RKO (cell line): ENCODE measurements at places on chromosomes 5 and 9.

- no peak for DNase-seq
These were observed 126.9 kb upstream of the ANKRD55 start for GRCh38 chr5:56359809-56360685.

- DNase-seq = no peak
These were observed 41.6 kb downstream of the XRCC4 start for GRCh38 chr5:83118976-83119375.

GRCh38 chr9:88387552-88388202 lies 567 bp upstream of the SPIN1 start:
- peak; percentile 82 for DNase-seq

DNA sequence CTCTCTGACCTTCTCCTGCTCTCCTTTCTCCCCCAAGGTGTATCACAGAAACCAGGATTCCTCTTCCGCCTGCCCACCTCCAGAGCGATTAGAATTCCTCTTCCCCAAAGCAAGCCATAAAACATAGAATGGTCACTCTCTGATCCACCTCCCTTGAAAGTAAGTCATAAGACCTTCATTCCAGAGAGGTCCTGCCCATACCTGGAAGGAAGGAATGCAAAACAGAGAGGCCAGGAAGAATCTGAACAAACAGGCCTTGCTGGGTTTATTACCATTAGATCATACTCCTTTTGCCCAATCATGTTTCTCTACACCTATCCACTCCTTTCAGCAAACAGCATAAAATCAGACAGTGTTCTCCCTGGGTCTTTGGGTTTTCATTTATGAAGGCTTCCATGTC lies 21.0 kb downstream of the CDKL3 start:
- no peak for DNase-seq

- DNase-seq = no peak
These were observed 91.3 kb upstream of the APC start for GRCh38 chr5:112646139-112646936.

- no peak for DNase-seq
These were observed 12.6 kb upstream of the SETD9 start for GRCh38 chr5:56896763-56897162.

DNA sequence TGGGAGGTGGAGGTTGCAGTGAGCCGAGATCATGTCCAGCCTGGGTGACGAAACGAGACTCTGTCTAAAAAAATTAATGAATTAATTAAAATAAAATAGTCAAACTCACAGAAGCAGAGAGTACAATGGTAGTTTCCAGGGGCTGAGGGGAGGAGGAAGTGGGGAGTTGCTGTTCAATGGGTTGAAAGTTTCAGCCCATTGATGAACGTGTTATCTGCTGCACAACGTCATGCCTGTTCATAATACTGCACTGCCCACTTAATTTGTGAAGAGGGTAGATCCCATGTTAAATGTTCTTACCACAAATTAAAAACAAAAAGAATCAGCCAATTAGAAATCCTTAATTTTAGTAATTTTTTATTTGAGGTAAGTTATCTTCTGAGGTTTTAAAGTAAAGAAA lies 16.4 kb upstream of the RUFY1 start:
- DNase-seq = no peak

DNA sequence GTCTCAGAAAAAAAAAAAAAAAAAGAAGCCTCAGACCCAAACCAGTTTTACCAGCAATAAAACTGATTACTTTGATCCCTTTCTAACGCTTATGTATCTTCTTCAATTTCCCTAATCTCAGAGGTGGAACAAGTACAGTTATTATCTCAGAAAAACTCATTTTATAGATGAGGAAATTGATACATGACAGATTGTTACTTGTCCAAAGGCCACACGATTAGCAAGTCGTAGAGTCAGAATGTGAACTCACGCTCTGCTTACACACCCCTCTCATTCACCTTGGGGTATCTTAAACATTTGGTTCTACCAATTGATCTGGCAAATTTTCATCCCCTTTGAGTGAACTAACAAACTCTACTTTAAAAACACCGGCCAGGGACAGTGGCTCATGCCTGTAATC lies 110.2 kb downstream of the SUSD1 start:
- no peak for DNase-seq

DNA sequence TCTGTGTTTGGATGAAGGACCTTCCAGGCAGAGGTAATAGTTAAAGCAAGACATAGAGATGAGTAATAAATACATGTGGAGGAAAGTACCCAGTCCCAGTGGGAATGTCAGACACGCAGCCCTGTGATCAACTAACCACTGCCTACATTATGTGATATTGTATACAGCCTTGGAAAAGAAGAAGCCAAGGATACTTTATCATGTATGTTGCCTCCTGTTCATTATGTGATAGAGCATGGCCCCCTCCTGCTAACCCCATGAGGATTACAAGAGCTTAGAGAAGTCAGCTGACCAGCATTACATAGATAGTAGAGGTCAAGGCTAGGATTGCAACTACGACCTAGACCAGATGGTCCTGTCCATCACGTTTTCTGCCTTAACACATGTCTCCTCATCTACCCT lies 497.0 kb upstream of the TNC start:
- no peak for DNase-seq

DNA sequence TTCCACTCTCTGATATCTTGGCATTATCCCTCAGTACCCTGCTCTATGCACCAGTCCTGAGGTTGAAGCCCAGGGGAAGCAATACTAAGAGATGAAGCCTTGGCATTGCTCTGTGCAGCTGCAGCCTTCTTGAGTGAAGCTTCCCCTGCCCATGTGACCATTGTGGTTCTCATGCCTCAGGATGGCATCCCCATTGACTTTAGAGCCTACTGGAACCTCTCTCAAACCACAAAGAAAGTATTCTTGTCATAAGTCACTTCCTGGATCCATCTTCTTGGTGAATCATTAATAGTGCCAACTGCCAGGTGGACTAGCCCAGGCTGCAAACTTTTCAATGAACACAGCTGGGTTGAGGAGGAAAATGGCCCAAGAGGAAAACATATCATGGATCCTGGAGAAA lies 283.9 kb upstream of the RFX3 start:
- peak; percentile 19 for DNase-seq

DNA sequence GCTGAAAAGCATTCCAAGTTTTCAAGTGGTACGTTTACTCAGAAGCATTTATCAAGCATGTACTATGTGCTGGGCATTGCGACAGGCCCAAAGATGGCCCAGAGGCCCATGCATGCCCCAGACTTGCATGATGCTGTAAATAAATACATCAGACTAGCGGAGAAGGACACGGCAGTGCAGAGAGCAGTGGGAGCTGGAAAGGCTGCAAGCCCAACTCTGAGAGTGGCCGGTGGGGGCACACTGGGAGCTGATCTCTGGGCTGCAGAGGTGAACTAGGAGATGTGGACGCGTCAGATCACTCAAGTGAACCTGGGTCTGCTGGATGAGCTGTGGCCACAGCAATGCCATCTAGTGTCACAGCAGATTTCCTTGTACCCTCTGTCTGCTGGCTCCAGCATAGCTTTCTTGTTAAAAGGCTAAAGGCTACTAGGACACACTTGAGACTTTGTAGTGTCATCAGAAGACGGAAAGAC lies 246.9 kb downstream of the FANCC start:
- no peak for DNase-seq

DNA sequence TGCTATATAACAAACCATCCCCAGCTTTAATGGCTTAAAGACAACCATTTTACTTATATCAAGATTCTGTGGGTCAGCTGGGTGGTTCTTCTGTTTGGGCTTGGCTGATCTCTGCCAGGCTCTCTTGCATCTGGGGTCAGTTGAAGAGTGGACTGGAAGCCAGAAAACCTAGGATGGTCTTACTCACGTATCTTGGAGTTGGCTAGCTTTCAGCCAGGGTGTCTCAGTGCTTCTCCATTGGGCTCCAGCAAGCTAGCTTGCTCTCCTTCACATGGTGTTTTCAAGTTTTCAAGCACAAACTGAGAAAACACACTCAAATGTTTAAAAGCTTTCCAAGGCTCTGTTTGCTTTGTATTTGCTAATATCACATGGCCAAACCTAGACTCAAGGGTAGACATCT lies 146.8 kb downstream of the PIK3R1 start:
- no peak for DNase-seq

- no peak for DNase-seq
These were observed 85.8 kb downstream of the PHAX start for GRCh38 chr5:126686451-126687126.

- peak; percentile 92 for DNase-seq
These were observed 256.7 kb downstream of the CDH12 start for GRCh38 chr5:22596404-22596970.

DNA sequence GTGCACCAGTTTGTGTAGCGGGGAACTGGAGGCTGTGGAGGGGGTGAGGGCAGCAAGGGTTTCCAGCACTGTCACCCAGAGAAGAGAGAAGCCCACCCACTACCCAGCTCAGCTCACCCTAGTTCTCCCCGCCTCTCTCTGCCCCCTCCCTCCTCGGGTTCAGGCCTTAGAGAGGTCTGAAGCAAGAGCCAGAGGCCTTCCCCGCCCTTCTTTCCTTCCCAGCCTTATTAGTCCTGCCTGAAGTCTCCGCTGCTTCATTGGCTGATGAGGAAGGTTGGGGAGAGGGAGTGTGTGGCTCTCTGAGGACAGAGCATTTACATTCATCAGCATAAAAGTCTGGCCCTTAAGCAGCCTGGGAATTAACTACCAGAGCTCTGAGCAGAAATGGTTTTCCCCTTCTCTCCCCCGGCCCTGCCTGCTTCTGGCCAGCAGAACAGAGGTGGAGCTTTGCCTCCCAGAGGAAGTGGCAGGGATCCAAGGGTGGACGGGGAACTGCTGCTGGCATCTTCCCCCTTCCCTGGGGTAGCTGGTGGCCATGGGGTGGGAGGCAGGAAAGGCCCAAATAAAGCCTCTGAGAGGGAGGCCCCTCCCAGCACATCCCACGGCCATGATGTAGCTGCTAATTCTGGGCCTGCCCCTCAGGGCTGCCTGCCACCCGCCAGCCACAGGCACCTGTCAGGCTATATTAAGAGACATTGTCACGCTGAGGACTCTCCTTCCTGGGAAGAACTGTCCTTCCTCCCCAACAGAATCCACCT lies 4.1 kb downstream of the DNAJB5 start:
- no peak for DNase-seq

GRCh38 chr9:13252852-13253251 lies 26.6 kb downstream of the MPDZ start:
- DNase-seq = no peak

DNA sequence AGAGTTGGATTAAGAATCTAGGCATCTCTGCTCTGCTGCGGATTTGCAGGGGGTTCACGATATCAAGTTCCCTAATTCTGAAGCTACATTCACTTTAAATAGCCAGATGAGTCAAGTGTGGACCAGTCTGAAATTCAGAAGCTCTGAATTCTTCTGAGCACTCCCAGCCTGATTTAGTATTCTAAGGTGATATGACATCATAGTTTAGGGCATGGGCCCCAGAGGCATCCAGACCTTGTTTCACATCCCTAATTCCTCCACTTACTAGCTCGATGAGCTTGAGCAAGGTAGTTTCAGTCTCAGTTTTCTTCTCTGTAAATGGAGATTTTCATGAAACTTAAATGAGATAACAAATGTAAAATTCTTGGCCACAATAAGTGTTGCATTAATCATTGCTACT lies 65.2 kb downstream of the TMEM167A start:
- no peak for DNase-seq

- no peak for DNase-seq
These were observed 590.4 kb upstream of the SEMA6A start for GRCh38 chr5:117165068-117165467.

DNA sequence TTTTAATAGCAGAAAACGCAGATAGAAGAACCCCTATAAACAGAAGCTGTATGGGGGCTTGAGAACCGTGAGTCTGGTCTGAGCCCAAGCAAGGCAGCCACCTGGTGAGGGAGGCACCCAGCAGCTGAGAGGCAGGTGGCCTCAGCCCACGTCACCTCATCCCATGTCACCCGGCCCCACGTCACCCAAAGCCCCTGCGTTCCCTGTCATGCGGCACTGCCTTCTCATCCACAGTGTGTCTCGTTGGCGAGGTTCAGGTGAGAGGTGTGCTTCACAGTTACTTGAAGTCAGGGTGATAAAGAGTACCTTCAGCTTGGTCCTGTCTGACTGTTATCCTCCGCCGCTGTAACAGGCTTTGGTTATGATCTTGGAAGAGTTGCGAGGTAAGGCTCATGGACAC lies 80.6 kb upstream of the IRX4 start:
- DNase-seq = no peak

DNA sequence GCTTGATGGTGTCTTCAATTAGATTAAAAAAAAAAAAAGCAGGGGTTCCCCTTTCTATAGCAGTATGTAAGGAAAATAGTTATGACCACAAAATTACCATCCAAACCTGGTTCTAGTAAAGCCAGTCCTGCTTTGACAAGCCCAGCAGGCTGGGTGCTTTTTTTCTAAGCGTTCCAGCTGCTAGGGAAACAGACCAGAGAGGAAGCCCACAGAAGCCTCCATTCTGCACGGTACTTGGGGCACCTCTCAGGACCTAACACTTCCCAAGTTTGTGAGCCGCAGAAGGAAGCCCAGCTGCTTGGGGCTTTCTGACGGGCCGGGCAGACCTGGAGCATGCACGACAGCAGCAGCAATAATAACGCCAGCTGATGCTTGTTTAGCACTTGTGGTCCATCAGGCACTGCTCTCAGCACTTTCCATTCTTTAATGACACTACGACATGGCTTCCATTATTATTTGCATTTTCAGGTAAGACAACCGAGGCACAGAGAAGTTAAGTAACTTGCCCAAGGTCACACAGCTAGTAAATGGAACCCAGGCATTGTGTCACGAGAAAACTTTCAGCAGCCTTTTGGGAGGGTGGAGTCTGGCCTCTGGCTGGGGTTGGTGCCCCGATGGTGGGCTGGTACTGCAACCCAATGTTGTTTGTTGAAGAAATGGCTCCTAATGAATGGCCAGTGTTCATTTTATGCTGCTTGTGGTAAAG lies 15.4 kb downstream of the LMX1B start:
- DNase-seq = no peak

DNA sequence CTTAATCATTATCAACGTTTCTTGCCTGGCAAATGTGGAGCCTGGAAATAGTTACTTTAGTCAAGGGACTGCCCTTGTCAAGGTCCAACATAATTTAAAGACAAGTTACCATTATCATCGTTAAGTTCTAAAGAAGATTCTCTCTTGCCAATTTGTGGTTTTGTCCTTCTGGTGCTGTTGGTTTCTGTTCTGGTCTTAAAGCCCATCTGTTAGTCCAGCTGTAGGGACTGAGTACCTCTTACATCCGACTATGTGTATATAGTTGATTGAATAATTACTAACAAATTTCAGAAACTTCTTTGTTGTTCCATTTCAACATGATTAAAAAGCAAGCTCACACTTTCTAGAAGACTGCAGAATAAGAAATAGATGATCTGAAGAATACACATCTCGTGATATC lies 1854.9 kb downstream of the MAT2B start:
- no peak for DNase-seq

GRCh38 chr9:91710158-91710557 lies 239.9 kb downstream of the ROR2 start:
- DNase-seq = no peak

DNA sequence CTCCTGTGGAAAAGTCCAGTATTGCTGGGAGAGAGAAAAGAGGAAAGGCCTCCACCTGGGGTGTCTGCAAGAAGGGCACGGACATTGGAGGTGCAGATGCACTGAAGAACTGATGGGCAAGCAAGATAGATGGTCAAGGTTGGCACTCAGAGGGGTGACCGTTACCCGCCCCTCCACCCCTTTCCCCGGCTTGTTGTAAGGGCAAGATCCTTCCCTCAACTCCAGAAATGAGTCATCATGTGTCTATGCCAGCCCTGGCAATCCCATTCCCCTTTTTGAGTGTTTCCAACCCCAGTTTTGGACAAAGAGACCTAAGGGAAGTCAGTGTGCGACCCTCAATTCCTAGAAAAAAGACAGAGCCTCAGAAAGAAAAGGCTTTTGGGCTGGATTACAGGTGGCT lies 34.9 kb upstream of the ATP6V1G1 start:
- DNase-seq = no peak
